ENCODE measurements at places on chromosomes 7 and 10. TPM values are rescaled to one million over a fixed set of nuclear protein-coding genes. Genes with fewer than 3 reads are reported as not detected.

DNA sequence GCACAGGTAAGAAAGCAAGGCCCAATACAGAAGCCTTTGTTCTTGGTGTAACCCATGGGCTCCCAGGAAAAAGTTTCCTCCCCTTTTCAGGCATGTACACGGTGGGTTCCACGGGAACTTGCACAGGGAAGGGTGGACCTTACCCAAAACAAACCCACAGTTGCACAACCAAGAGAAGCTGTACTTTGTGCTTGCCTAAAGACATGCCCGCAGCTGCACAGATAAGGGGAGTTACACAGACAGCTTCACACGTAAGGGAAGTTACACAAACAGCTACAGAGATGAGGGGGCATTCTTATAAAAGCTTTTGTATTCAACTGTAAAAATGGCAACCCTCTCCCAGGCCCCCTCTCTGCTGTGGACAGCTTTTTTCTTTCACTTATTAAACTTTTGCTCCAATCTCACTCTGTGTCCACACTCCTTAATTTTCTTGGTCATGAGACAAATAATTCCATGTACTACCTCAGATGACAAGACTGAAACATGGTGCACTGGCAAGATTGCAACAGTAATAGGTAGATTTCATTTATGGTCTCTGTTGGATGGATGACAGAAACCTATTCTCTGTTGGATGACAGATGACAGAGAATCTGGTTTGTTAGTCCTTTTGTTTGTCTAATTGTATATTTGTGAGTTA lies 72.9 kb downstream of the ATE1 start:
- no peak for DNase-seq

GRCh38 chr10:86899670-86900276 lies 57.6 kb downstream of the MMRN2 start:
- peak; percentile 21 for DNase-seq

DNA sequence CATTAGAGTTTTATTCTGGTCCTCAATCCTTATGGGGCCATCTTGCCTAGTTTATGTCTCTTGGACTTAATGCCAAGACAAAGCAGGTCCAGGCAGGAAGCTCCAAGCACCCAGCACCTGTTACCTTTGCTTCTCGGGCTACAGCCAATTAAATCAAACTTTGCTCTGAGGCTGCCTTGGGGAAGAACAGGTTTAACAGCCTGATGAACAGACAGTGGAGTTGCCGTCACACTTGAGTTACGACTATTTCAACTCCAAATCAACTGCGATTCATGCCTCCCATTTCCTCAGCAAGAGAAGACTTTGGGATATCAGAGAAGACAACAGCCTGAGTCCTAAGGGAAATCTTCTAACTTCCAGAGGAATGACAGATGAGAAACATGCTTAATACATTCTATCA lies 62.2 kb downstream of the XPNPEP1 start:
- no peak for DNase-seq

GRCh38 chr7:19465861-19466260 lies 243.0 kb downstream of the POLR1F start:
- DNase-seq: no peak

DNA sequence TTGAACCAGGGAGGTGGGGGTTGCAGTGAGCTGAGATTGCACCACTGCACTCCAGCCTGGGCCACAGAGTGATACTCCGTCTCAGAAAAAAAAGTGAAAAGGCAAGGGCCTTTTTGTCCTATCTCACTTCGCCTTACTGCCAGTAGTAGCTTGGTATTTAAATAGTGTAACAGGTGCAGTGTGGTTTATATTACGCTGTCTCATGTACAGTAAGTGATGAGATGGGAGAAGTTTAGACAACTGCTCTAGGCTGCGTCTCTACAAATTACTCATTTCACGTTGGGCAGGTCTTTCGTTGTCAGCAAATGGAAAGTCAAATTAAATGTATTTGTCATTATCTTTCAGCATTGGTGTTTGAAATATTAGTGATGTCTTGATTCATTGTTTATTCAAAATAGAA lies 15.5 kb upstream of the PFKFB3 start:
- no peak for DNase-seq

DNA sequence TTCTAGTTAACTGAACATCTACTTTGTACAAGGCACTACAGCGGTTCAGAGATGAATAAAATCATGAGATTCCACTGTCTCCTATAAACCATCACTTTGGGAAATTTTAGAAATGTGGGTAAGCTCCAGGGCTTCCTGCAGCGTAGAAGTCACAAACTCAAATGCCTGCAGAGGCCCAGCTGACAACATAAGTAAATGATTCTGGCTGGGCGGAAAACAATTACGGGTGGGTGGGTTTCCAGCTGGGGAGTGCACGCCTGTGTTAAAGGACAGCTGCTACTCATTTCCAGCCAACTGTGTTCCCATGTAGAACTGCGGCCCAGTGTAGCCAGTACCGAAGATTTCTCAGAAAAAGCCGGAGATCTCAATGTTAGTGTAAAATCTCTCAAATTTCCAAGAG lies 69.5 kb upstream of the ATRNL1 start:
- DNase-seq: no peak

DNA sequence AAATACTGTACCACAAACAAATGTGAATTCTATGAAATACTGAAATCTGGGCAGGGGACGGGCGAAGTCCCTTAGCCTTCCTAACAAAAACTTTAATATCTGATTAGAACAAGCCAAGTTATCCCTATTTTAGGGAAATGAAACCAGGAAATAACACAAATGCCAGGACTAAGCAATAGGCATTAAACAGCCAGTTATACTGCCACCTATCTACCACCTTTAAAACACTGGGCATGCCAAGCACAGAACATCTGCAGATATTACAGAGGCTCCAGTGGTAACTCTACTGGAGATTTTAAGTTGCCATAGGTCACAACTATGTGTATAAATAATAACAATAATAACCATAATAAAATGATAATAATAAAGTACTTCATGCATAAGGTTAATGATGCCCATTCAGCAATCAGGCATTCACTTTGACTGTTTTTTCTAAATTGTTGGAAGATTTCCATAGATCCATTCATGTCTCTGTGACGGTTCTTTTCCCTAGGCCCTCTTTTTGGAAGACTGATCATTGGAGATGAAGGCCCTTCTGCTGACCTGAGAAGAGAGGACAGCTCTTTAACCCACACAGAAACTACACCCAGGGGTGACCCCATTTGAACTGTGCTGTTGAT lies 195.7 kb downstream of the CACNA2D1 start:
- peak; percentile 1 for DNase-seq

- no peak for DNase-seq
These were observed 8.7 kb upstream of the UNC5B start for GRCh38 chr10:71203716-71204115.

DNA sequence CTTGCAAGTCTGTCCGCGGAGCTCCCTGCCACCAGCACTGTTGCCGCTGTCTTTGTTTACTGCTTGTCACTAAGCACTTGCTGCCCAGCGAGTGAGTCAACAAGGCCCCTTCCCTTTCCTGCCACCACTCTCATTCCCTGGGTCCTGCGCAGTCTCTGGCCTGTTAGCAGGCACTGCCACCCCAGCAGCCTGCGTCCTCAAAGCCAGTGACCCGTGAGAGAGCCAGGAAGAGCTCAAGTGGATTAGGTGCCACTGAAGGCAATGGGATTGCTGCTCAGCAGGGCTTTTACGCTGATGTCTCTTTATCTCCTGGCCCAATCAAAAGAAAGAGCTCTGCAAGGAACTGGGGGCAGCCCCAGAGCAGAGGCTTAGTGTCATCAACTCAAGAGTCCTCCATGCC lies at the start of gene FRMPD2:
Gene FRMPD2 (minus strand): TSS at position 61 of the 400 bp plus-strand sequence. CDS start 129 bp downstream, outside the sequence.
- no peak for DNase-seq

DNA sequence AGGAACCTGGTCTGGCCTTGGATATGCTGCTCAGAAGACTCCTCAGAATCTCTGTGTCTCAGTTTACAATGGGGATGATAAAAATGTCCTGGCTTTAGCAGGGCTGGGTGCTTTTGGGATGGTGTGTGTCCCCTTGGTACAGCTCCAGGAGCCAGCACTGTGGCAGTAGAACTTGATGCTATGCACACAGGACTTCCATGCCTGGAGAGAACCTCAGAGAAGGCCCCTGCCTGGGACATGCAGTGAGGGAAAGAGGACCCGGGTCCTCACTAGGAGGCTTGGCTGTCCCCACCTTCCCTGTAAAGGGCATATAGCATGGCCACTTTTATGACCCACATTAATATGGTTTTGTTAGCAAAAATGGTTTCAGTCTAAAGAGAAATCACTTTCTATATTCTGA lies 100.5 kb downstream of the GLRX3 start:
- DNase-seq: no peak

The NPY4R2 gene
- total RNA-seq: 0.26 TPM

The TNS3 gene
- 27.6 TPM for total RNA-seq

The HMX2 gene
- 6.0 TPM for total RNA-seq

The ABCB4 gene
- total RNA-seq: 0.69 TPM

The PKD2L1 gene
- not detected for total RNA-seq

The PPP1R17 gene
- not detected for total RNA-seq

The OR2A42 gene
- total RNA-seq: not detected
